Spinal cord (tissue), 10 donors: ENCODE measurements at places on chromosomes 11 and 22.

DNA sequence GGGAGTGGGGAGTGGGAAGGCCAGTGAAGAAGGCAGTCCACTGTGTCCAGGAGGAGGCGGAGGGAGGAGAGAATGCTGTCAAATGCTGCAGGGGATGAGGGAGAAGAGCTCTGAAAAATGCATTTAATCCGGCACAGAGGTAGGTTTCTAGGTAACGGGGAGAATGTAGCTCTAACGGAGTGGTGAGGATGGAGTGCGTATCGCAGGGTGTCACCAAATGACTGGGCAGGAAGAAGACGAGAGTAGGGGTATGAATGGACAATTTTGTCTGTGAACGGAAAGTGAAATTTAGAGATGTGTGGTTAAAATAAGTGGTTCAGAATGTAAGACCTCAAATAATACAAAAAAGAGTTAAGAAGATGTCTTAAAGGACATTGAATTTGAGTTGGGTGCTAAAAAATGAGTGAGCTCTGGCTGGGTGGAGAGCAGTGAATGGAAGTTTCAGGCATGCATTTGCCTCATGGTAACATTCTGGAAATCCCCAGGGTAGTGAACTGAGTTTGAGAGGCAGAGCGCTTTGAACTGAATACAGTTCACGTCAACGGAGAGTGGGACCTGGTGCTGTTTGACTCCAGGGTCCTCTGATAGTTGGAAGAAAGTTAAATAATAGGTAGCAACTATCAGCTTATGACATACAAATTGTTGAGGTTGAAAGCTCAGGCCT lies 81.3 kb upstream of the CADM1 start:
- no peak for DNase-seq

DNA sequence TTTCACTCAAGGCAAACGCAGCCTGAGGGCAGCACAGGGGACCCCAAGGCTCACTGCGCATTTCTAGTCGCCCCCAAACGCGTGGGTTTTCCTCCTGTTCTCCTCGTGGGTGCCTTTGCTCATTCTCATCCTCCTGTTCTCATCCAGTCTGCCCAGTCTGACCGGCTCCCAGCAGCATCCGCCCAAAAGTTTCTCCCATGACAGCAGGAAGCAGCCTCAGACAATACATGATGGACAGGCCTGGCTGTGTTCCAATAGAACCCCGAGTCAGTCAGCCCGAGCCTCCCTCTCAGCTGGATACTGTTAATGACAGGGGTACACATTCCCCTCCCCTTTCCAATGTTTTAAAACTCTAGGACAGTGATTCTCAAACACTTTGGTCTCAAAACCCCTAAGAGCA lies 22.5 kb upstream of the KRTAP5-7 start:
- DNase-seq: peak; percentile 2

GRCh38 chr11:20070459-20070858 lies 89.8 kb downstream of the DBX1 start:
- no peak for DNase-seq

- DNase-seq: no peak
Measured at GRCh38 chr11:77072851-77073327, 6.1 kb downstream of the CAPN5 start.

DNA sequence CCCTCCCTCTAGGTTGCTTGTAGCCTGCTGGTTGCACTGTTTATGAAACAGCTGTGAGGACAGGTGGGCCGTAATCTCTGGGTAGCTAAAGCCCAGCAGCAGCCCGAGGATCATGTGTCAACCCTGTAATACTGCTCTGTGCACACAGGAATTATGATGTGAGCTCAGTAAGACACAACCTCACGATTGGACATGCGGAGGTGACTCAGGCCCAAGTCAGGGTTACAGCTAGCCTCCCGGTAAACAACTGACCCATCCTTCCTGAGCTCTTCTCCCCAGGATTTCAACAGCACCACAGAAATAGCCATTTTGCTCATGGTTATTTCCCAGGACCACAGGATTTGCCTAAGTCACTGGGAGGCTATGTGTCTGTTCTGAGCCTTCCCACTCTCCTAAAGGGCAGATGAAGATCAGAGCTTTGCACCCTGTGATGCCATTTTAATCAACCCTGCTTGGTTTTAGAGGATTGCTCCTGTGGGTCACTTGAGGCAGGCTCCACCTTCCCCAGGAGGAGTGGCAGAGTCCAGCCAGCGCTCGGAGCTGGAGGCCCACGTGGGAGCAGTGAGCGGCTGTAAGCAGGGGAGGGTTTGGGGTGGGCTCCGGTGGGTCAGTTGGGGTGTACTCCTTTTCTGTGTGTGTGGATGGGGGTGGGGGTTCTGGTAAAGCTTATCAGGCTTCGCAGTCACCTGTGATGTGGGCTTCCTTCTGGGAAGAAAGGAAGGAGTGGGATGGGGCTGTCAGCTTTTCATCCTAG lies at the start of gene AMPD3:
Gene AMPD3, plus strand, starts transcription at position 387 of the 754 bp plus-strand sequence. CDS start 6,256 bp downstream, outside the sequence.
- DNase-seq: peak; percentile 47

DNA sequence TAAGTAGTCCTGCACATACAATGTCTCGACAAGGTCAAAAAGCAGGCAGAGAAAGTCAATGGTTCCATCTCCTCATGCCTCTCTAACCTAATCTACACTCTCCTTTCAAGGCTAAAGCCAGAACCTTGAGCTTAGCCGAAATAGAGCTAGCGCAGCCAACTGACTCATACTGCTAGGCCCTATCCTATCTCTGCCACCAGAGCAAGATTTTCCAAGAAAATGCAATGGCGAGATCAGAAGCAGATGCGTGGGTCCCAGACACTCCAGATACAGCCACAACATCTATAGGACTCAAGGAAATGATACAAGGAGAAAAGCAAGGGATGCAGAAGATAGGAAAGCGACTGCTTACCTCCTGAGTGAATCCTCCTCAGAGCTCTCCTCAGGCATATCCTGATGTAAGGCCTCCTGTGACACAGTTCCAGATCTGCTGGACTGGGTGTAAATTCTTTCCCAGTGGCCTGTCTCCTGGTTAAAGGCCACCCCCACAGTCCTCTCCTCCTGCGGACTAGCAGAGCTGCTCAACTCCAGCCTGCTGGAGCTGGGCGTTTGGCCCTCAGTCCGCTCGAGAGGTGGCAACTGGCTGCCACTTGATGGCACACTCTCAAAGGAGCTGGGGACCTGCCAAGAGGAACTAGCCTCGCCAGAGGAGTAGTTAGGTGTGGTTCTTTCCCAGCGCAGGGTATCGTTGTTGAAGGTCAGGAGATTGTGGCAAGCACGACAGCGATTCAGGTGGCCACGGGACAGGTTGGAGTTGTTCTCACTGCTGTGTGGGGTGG lies 52.0 kb downstream of the AMBRA1 start:
- DNase-seq: no peak
